ENCODE measurements at places on chromosomes 11 and 22.

- DNase-seq = no peak
These were observed 91.7 kb downstream of the KCNQ1 start for GRCh38 chr11:2536440-2536989.

DNA sequence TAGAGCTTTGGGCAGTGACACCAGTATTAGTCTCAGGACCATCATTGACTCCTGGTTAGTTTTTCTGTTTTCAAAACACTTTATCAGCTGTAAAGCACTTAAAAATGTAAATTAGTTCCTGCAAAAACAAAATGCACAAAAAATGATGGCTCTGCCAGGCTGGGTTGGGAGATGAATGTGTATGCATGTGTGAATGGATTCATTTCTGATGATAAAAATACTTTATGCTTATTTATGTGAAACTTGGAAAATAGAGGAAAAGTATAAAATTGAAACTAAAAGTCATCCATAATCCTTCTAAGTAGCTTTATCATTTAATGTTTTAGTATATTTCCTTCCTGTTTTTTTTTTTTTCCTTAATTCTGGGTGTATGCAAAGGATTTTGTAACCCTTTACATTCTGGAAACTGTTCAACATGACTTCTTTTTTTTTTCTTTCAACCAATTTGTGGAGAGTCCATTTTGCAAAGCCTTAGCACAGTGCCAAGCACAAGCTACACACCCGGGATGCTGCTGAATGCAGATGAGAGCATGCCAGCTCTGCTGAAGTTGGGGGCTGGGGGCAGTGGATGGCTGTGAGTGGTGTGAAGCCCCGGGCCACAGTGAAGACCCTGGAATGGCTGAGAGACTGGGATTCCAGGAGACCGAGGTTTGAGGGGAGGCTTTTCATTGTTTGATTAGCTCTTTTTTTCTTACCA, 37.6 kb downstream of the PTPRJ start:
- no peak for DNase-seq

GRCh38 chr11:79822766-79823165, 381.9 kb upstream of the TENM4 start:
- DNase-seq = no peak

DNA sequence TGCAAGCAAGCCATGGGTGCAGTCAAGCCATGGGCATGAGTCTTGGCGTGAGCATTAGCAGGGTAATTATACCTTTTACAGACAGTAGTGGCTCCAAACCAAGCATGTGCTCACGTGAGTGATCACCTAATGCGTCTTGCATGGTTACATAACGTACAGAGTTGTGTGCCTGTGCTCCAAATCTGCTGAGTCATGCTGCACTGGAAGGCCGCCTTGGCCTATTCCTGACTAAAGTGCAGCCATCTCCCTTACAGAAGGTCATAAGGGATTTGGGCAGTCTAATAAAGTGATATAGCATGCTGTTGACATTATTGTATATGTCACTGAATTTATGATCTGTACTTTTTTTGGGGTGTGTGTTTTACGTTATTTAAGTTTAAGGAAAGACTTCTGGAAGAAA, 102.4 kb downstream of the ARHGAP42 start:
- DNase-seq = no peak

- no peak for DNase-seq
These were observed 6.5 kb upstream of the MYRF start for GRCh38 chr11:61745781-61746441.

GRCh38 chr11:123086305-123086704, 24.4 kb upstream of the HSPA8 start:
- DNase-seq = no peak

DNA sequence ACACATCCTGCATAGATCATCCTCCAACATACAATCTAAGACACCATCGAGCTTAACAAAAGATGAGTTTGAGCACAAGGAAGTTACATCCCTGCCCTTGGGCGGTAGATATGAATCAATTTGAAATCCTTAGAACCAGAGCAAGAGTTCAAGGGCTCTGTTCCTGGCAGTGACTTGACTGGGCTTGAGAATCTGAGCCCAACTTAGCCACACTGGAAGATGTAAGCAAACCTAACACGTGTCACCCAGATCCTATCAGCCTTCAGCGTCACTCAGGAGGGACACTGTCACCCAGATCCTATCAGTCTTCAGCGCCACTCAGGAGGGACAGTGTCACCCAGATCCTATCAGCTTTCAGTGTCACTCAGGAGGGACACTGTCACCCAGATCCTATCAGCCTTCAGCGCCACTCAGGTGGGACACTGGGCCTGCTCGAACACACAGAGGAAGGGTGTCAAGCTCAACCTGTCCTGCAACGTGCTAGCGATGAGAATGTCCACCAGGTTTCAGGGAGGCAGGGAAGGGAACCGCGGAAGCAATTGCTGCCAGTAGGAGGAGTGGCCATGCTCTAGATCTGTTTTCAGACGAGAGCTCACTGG, 32.8 kb upstream of the CTSD start:
- no peak for DNase-seq

DNA sequence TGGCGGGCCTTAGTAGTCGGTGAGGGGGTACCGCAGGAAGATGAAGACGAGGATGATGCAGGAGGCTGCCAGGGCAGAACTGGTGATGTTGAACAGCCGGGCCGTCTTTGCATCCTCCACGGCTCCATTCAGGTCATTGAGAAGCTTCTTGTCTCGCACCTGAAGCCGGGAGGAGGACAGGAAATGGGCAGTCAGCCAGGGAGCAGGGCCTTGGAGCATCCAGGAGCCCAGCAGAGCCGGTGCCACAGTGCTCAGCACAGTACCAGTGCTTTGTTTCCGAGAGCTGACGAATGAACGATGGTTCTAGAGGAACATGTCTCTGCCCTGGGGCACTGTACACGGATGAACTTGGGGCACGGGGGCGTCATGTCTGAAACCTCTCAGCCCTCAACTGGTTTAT, 15.1 kb downstream of the IFITM10 start:
- DNase-seq = no peak

- DNase-seq = no peak
These were observed 49.7 kb downstream of the CYTH4 start for GRCh38 chr22:37331856-37332536.

DNA sequence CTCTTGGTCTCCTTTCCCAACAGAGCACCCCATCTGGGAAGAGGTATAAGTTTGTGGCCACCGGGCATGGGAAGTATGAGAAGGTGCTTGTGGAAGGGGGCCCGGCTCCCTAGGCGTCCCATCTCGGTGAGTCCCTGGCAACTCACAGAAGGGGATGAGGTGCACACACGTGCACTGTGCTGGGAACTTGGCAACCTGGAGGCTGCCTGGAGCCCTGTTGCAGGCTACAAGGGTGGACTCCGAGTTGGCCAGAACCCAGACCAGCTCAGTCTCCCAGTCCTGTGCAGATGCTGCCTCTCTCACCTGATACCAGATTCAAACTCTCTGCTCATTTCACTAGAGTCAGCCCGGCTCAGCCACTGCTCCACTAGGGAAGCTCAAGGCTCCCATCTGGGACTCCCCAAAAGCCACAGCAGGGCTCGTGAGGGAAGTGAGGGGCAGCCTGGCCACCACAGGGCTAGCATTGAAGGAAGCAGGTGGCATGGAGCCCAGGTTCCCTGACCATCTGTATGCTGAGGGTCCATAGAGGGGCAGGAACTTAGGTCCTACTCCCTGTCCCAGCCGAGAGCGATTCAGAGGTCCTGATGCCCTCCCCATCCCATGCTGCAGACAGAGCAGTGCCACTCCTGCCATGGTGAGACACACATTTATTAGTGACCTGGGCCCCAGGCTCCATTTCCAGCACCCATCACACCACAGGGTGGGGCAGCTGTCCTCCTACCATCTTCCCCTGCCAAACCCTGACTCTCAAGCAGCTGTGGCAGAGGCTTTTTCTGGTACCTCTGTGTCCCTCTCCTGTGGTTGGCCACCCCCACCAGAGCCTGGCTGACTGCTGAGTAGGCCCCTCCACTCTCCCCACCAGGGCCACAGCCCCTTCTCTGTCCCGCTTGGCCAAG, 4.0 kb downstream of the PRR33 start:
- no peak for DNase-seq

All from activated CD8-positive, alpha-beta memory T cell treated with anti-CD3 and anti-CD28 coated beads for 4 hours (primary cell).